Stomach (tissue), 19 donors: ENCODE measurements at places on chromosomes 16 and 17. TPM values are rescaled to one million over a fixed set of nuclear protein-coding genes. Genes with fewer than 3 reads are reported as not detected.

Gene POLR2C
- polyA plus RNA-seq: 48.9 TPM

Gene AATK
- polyA plus RNA-seq: 4.1 TPM

Gene MYH13
- polyA plus RNA-seq: 0.68 TPM

Gene RPUSD1
- 17.3 TPM for polyA plus RNA-seq

Gene CD300E
- not detected for polyA plus RNA-seq

Gene C16orf86
- 3.4 TPM for polyA plus RNA-seq

Gene PDE6G
- polyA plus RNA-seq: 0.85 TPM

Gene GNGT2
- 2.9 TPM for polyA plus RNA-seq

Gene TGFB1I1
- 49.3 TPM for polyA plus RNA-seq

Gene ALDH3A1
- polyA plus RNA-seq: 332 TPM

Gene CCDC92B
- 0.12 TPM for polyA plus RNA-seq

Gene KRTAP4-3
- not detected for polyA plus RNA-seq

Gene APOBR
- 1.5 TPM for polyA plus RNA-seq

Gene SLC13A5
- not detected for polyA plus RNA-seq

Gene WWOX
- 7.7 TPM for polyA plus RNA-seq

Gene CCL5
- 4.9 TPM for polyA plus RNA-seq

Gene MEOX1
- 3.3 TPM for polyA plus RNA-seq

Gene KRT40
- polyA plus RNA-seq: not detected

Gene NOG
- polyA plus RNA-seq: 0.31 TPM

Gene RGS11
- polyA plus RNA-seq: 11.9 TPM

Gene LYRM9
- 12.5 TPM for polyA plus RNA-seq

Gene PPP1R1B
- polyA plus RNA-seq: 5.0 TPM

Gene CA5A
- polyA plus RNA-seq: not detected

Gene CWC25
- polyA plus RNA-seq: 5.9 TPM

Gene HS3ST6
- polyA plus RNA-seq: not detected

Gene CARD14
- polyA plus RNA-seq: 10.5 TPM

Gene FBXL16
- polyA plus RNA-seq: 0.61 TPM

Gene CLCN7
- 27.3 TPM for polyA plus RNA-seq

Gene CES1
- 4.8 TPM for polyA plus RNA-seq

Gene KRTAP4-5
- polyA plus RNA-seq: not detected

Gene SULT1A1
- polyA plus RNA-seq: 34.4 TPM

Gene PLA2G10
- 5.7 TPM for polyA plus RNA-seq

Gene SLC52A1
- not detected for polyA plus RNA-seq

Gene KLHL10
- 0.23 TPM for polyA plus RNA-seq

Gene MPO
- 0.03 TPM for polyA plus RNA-seq

Gene EFCAB5
- not detected for polyA plus RNA-seq
